SK-N-SH (cell line): ENCODE measurements at places on chromosomes 16 and 17. TPM values are rescaled to one million over a fixed set of nuclear protein-coding genes. Genes with fewer than 3 reads are reported as not detected.

Gene ERAL1
- polyA plus RNA-seq: 57.3 and 66.1 TPM in 2 replicates

DNA sequence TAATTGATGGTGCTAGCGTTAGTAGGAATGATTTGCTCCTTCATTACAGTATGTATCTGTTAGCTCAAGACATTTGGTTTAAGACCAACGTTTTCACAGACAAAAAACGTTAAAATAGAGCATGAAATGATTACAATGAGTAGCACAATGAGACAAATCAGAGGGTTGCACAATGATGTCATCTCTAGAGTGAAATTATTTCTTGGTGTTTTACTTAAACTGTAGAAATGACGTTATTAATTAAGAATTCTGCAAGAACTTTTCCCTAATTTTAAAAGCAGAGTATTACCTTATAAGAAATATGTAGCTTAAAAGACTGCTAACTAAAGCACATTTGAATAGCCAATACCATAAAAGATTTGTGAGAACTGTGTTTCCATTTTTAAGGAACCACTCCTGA is 373.4 kb upstream of the KIF2B start:
- DNase-seq: no peak
- no peaks in the 10 kb centered on the region for H3K36me3 ChIP-seq
- no peaks in the 10 kb centered on the region for H3K4me1 ChIP-seq
- no peak overlapping the region for H3K27ac ChIP-seq

DNA sequence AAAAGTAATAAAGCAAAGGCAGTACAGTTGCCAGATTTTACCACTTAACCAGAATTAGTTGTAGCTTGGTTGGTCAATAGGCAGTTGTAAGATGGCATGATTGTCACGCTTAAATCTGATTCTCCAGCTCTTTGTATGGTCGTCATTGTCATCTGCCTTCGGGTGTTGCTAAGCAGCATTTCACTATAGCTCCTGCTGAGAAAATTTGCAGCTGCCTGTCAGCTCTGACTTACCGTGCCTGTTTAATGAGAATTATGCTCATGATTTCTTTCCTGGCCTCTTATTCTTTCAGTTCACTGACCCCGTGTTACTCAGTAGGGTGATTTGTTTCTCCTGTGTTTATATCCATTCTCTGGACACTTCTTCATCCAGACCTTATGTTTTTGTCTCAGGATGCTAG is 66.7 kb downstream of the TANGO6 start:
- H3K27me3 ChIP-seq: no peaks in the 10 kb centered on the region
- H3K4me3 ChIP-seq: no peak overlapping the region
- peaks cover 6% of the 10 kb centered on the region for H3K36me3 ChIP-seq
- H3K27ac ChIP-seq: no peak overlapping the region
- no peaks in the 10 kb centered on the region for H3K4me1 ChIP-seq

GRCh38 chr17:75319904-75320691 is 30.9 kb upstream of the SLC25A19 start:
- no peaks in the 10 kb centered on the region for H3K4me1 ChIP-seq
- no peak for DNase-seq
- H3K4me3 ChIP-seq: no peak overlapping the region
- peaks cover 38% of the 10 kb centered on the region for H3K36me3 ChIP-seq

- H3K27me3 ChIP-seq: no peaks in the 10 kb centered on the region
- peak overlapping the region; percentile 25; the same call in 1 of the 2 replicates for H3K27ac ChIP-seq
- peaks cover 43% of the 10 kb centered on the region for H3K36me3 ChIP-seq
- no peak for DNase-seq
Observed at GRCh38 chr17:63685041-63685440, 14.9 kb downstream of the LIMD2 start.
